ENCODE measurements at places on chromosomes 5 and 9.
A peak's percentile ranks its signal among the peaks of the same experiment; 100 is the strongest.

GRCh38 chr9:35666045-35666444, 1.1 kb upstream of the ARHGEF39 start:
- no peak for DNase-seq

DNA sequence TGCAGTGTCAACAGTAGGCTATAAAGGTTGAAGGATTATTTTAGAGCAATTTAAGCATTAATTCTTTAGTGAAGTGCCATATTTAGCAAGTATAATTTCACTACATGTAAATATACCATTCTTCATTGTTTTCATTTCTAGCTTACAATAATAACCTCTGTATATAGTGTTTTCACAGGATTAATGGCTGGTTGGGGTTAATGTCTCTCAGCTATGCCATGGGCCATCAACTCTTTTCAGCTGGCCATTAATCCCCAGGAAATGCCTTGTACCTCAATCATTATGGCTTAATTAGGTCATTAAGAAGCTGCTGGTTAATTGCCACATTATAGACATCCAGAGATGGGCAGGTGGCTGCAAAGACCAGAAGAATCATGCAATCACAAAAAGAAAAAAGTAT, 715.1 kb downstream of the MAT2B start:
- DNase-seq, result no peak

- DNase-seq, result no peak
Measured at GRCh38 chr5:55220433-55221185, 6.5 kb downstream of the MCIDAS start.

GRCh38 chr5:111013011-111013410, 58.5 kb upstream of the TSLP start:
- DNase-seq, result no peak

GRCh38 chr5:35884773-35885172, 28.1 kb downstream of the IL7R start:
- no peak for DNase-seq

GRCh38 chr9:85730916-85731630, 10.7 kb downstream of the AGTPBP1 start:
- no peak for DNase-seq

DNA sequence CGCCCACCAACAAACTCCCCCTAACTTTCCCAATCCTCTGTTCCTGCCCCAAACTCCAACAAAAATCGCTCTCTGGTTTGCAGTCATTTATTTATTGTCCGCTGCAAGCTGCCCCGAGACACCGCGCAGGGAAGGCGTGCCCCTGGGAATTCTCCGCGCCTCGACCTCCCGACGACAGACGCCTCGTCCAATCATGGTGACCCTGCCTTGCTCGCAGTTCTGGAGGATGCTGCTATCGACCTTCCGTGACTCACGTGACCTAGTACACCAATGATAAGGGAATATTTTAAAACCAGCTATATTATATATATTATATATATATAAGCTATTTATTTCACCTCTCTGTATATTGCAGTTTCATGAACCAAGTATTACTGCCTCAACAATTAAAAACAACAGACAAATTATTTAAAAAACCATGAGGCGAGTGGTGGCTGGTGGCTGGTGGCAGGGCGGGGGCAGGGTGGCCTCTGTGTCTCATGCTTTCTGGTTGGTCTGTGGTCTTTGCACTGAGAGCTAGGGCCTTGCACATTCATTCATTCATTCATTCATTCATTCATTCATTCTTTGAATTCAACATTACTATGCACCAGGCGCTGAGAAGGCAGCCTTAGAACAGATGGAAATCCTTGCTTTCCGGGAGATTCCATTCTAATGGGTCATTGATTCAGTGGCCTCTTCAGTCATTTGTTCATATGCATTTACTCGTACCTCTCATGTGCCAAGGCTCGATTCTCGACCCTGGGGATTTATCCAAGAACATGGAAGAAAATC, 37.9 kb downstream of the FGF18 start:
- no peak for DNase-seq

DNA sequence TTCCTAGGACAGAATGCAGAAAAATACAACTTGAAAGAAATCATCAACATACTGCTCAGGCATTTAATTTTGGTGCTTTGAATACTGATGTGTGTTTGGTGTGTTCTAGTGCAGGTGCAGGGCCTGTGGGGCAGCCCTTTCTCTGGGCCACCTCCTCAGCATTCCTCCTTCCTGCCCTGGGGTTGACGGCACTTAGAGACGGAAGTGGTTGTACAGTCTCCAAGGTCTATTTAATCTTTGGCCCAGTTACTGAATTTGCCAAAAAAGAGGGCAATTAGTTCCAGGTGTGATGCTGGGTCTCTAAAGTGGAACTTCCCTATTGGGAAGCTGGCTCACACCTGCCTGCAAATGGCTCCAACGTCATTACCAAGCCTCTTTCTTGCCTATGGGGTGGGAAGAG, 269.0 kb downstream of the SH3GL2 start:
- DNase-seq, result no peak

DNA sequence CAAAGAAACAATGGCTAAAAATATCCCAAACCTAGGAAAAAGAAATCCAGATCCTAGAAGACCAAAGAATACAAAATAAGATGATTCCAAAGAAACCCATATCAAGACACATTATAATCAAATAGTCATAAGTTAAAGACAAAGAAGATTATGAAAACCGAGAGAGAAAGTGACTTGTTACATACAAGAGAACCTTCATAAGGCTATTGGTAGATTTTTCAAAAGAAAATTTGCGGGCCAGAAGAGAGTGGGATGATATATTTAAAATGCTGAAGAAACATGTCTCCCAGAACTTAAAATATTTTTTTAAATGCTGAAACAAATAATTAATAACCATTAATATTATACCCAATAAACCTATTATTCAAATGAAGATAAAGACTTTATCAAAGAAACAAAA, 687.3 kb downstream of the TLE4 start:
- DNase-seq, result no peak

GRCh38 chr9:105316703-105317102, 72.3 kb downstream of the SLC44A1 start:
- no peak for DNase-seq

GRCh38 chr5:35484241-35484640, 133.4 kb upstream of the SPEF2 start:
- no peak for DNase-seq

GRCh38 chr9:70020991-70021571, 22.6 kb upstream of the MAMDC2 start:
- no peak for DNase-seq

GRCh38 chr5:6659941-6660684, 26.9 kb downstream of the SRD5A1 start:
- peak; percentile 70 for DNase-seq

DNA sequence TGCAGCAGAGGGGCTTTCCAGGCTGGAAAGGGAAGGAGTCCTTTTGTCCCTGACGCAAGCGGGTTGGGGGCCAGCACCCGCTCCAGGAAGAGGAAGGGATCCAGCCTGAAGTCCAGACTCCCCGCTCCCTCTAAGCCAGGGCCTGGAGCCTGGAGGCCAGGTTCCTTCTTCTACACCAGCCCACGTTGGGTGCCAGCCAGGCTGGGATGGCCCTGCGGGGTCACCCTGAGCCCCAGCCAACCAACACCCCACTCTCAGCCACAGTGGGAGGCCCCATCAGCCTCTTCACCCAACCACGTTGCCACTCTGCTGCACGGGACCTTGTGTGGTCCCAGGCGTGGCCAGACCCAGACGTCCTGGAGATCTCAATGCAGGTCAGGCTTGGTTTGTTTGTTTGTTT, 970 bp upstream of the FUT7 start:
- DNase-seq, result no peak

- no peak for DNase-seq
Measured at GRCh38 chr9:121386442-121387175, 16.6 kb upstream of the STOM start.

DNA sequence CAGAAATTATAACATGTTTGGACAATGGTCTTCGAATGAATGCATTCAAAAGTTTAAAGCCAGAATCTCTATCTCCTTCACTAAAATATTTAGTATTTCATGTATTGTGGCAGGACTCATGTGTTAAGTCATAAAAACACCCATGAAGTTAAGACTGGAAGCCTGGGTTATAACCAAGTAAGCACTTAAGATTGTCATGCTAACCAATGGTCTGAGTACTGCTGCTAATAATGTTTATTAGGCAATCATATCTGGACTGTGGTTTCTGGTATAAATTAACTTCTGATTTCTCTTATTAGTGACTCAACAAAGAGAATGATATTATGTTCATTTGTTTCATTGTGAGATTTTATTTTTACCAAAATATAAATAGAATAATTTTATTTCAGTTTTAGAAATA, 297.9 kb upstream of the EDIL3 start:
- DNase-seq, result no peak

GRCh38 chr5:95927927-95928723, 33.5 kb downstream of the ELL2 start:
- peak; percentile 26 for DNase-seq

- DNase-seq, result no peak
Measured at GRCh38 chr9:69564557-69564956, 107.6 kb downstream of the APBA1 start.

DNA sequence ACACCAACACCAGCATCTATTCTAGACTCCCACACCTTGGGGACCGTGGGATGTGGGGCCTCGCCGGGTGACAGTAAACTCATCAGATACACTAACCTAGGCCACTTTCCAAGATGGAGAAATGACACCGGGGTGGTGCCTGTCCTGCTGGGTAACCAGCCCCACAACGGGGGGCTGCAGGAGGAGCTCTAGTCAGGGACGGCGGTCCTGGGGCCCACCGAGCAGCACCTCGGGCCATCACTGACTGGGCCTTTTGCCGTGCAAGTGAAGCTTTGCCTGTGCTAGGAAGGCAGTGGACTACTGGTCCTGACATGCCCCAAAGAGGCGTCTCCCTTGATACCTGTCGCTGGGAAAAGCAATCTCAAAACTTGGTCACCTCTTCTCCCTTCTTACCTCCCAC, 260.3 kb upstream of the IRX1 start:
- DNase-seq, result no peak

GRCh38 chr9:86945728-86946200, 1.5 kb downstream of the GAS1 start:
- no peak for DNase-seq

GRCh38 chr5:143313298-143313852, 90.1 kb downstream of the NR3C1 start:
- DNase-seq, result no peak

- DNase-seq, result peak; percentile 6
Measured at GRCh38 chr5:58491216-58491892, at the start of gene GAPT. GAPT (plus strand) TSS chr5:58491435; CDS start chr5:58494537, 3,102 bp downstream.

GRCh38 chr9:127104581-127105311, 17.7 kb downstream of the ANGPTL2 start:
- DNase-seq, result no peak

DNA sequence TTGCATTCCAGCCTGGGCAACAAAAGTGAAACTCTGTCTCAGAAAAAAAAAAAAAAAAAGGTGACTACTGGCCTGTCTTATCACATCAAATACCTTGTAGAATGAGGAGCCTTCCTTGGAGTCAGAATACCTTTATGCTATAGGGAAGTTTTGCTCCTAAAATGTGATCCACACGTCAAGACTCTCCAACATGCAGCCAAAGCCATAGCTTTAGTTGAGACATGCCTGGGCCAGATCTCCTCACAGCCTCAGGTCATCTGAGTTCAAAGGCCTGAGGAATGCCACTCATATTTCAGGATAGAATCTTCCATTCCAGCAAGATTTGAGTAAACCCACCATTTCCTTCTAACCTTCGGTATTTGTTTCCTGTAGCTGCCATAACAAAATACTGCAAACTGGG, 13.7 kb upstream of the SOWAHA start:
- DNase-seq, result no peak

DNA sequence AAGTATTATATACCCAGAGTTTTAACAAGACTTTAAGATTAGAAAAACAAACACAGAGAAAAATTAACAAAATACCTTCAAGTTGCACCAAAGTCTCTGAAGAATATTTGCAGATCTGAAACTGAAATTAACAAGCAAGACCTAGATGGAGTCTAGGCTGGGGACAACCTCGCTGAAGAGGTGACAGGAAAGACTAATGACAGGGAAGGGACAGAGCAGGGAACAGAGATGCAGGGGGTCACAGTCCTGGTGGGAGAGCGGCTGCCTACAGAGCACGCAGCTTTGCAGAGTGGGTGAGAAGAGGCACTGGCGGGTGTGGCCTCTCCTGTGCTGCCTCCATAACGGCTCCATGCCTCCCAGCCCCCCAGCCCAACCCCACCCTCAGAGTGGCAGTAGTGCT, 13.5 kb downstream of the RETREG1 start:
- DNase-seq, result no peak

GRCh38 chr9:84478996-84479395, 138.4 kb upstream of the SLC28A3 start:
- DNase-seq, result no peak

DNA sequence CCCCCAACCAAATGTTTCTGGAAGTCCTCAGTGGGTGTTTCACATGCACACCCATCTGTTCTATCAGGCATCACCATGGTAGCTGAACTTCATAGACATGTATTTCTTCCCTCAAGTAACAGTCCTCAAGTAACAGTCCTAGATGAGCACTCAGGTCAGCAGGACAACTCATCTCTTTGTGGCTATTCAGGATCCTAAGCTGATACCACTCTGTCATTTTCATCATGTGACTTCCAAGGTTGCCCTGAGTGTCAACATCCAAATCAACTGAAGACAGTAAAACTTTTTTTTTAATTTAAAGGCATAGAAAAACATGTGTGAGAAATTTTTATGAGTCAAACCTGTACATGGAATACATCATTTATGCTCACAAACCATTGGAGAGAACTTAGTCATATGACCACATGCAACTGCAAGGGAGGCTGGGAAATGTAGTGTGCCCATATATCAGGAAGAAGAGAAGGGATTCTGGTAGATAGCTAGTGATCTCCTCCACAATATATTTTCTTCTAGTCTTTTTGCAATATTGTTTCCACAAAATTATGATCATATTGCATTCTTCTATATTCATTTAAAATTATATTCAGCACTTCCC, 64.2 kb upstream of the FST start:
- no peak for DNase-seq

- peak; percentile 14 for DNase-seq
Measured at GRCh38 chr5:97838214-97838613, 655.2 kb upstream of the RIOK2 start.

DNA sequence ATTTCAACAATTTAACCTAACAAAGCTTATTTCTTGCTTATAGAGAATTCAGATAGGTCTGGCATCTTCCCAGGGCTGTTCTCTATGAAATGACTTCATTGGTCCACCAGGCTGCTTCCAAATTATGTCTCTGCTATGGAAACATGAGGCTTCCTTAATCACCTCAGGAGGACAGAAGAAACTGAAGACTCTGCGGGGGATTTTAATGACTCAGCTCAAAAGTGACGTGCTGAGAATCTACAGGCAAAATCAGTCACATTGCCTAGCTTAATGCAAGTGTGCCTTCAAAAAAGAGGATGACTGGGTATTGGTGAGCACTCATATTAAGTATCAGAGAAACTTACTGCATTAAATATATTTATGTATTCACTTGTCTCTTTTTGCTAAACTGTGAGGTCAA, 315.5 kb upstream of the RGMB start:
- no peak for DNase-seq

GRCh38 chr9:28976684-28977083, 1403.4 kb upstream of the C9orf72 start:
- no peak for DNase-seq
